ENCODE measurements at places on chromosomes 11 and 22.

DNA sequence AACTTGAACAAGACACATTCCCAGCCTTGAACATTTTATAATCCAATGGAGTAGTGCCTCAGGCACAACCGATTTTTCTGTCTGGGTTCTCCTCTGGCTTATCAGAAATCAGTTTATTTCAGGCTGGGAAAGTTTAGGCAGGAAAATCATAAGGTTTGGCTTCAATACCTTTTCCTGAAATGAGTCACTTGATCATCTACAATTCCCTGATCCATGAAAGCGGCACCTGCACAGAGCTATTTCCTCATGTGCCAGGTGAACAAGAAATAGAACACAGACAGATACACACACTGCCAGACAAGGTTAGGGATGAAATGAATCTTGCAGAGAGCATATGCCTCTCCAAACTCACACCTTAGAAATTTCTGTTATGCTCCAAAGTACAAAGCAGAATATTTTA, 106.7 kb upstream of the OR9G4 start:
- DNase-seq = no peak

GRCh38 chr11:70517988-70518907, 119.9 kb downstream of the CTTN start:
- DNase-seq = no peak

DNA sequence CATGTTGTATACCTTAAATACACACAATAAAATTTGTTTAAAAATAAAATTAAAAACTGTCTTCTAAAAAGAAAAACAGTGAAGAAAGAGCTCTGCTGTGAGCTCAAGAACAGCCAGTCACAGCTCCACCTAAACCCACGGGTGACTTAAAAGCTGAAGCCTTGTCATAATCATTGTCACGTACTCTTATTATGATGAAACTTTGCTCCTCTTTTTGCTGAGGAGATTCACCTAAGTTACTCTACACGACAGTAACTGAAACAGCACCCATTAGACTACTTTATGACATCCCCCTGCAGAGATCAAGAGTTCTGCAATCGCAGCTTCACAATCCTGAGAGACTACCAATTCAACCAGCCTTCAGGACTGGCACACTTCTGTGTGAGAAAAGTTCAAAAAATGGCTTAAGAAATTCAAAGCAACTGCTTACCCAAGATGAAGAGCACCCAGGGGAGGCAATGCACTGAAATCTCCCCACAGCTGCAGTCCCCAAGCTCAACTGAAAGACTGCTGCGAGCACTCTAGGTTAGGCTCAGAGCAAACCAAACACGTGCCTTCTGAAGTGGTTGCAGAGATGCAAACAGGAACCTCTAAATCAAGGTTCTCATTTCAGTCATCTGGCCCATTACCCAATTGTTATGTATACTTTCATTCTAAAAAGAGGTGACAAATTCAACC, at the start of gene JAML:
Gene JAML (minus strand): TSS at position 501 of the 678 bp plus-strand sequence. CDS start 10,145 bp downstream, outside the sequence.
- peak; percentile 51 for DNase-seq

GRCh38 chr22:19022755-19023154, 86.7 kb upstream of the PRODH start:
- DNase-seq = no peak

DNA sequence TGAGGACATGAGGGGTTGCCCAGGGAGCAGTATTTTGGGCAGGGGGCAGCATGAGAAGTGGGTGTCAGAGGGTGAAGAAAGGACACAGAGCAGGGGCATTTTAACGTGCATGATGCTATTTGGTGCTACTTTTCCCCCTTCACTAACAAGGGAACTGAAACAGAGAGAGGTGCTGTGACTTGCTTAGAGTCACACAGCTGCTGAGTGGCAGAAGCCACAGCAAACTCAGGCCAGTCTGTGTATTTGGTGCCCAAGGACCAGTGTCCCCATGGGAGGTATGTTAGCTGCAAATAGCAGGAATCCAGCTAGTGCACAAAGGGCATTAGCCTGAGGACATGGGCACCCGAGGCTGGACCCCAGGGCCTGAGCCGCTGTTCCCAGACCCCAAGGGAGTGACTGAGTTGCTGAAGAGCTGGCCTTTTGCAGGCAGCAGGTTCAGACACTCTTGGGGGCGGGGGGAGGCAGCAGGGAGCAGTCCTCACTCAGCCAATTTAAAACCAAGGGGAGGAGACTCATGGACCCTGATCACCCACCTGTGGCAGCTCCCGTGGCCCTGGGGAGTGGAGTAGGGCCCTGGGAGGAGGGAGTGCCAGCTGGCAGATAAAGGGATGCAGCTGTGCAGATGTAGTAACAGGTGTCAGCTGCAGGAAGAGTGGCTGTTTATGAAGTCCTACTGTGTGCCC, 14.6 kb downstream of the PARVG start:
- no peak for DNase-seq

DNA sequence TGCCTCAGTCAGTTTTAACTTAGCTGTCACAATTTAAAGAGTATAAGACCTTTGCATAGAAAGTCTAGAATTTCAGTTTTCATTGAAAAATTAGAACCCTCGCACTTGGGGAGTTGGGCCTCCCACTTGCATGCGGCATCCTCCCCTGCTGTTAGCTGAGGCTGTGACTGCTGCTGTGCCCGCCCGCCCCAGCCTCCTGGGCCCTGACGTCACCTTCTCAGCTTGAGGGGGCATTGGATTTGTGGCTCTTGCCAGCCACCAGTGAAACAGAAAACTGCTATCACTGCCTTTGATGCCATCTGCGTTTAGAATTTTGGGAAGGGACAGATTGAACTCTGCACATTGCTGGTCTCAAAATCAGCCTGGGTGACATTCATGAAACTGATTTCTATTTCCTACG, 108.7 kb downstream of the CTTN start:
- DNase-seq = no peak

GRCh38 chr11:19259487-19260345, 19.0 kb upstream of the E2F8 start:
- peak; percentile 28 for DNase-seq
